Common myeloid progenitor, CD34-positive (primary cell): ENCODE measurements at places on chromosomes 3 and 15.

DNA sequence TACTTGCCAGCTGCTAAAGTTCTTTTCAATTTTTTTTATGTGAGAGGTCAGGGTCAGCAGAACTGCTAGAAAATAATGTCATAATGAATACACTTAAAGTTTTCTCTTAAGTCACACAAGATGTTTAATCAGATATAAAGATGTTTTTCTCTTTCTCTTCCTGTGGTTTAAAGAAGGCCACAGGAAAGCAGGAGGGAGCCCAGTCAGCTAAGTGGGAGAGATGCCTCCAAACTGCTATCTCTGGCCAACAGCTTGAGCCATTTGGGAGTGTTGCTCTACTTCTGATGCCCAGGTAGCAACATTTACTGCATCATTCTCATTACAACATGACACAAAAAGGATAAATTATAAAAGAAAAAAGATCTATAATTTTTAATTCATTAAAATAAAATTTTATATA is 45.7 kb upstream of the NLGN1 start:
- no peaks in the 10 kb centered on the region for H3K36me3 ChIP-seq
- no peaks in the 10 kb centered on the region for H3K4me1 ChIP-seq
- H3K27me3 ChIP-seq, result no peaks in the 10 kb centered on the region
- H3K4me3 ChIP-seq, result no peak overlapping the region
- no peak overlapping the region for H3K27ac ChIP-seq
- DNase-seq, result no peak

- H3K4me3 ChIP-seq, result no peak overlapping the region
- DNase-seq, result no peak
- H3K27me3 ChIP-seq, result peaks cover 34% of the 10 kb centered on the region
- H3K27ac ChIP-seq, result no peak overlapping the region
- H3K4me1 ChIP-seq, result peaks cover 9% of the 10 kb centered on the region
- H3K36me3 ChIP-seq, result no peaks in the 10 kb centered on the region
Observed at GRCh38 chr3:127489357-127489756, 101.2 kb downstream of the TPRA1 start.

GRCh38 chr15:66662522-66662921 is 39.5 kb upstream of the SMAD6 start:
- H3K4me3 ChIP-seq, result no peak overlapping the region
- H3K4me1 ChIP-seq, result no peaks in the 10 kb centered on the region
- H3K27ac ChIP-seq, result peak overlapping the region; percentile 74
- H3K36me3 ChIP-seq, result no peaks in the 10 kb centered on the region
- H3K27me3 ChIP-seq, result no peaks in the 10 kb centered on the region

- DNase-seq, result peak; percentile 56
- peaks cover 5% of the 10 kb centered on the region for H3K36me3 ChIP-seq
- peaks cover 40% of the 10 kb centered on the region for H3K4me1 ChIP-seq
- H3K4me3 ChIP-seq, result peak overlapping the region; percentile 58
- H3K27me3 ChIP-seq, result no peaks in the 10 kb centered on the region
- peak overlapping the region; percentile 75 for H3K27ac ChIP-seq
Observed at GRCh38 chr3:138200424-138200823, 13.3 kb downstream of the ARMC8 start.

GRCh38 chr3:54914180-54914579 is 13.7 kb downstream of the LRTM1 start:
- H3K27me3 ChIP-seq, result no peaks in the 10 kb centered on the region
- no peak for DNase-seq
- H3K4me1 ChIP-seq, result no peaks in the 10 kb centered on the region
- H3K27ac ChIP-seq, result no peak overlapping the region
- H3K36me3 ChIP-seq, result no peaks in the 10 kb centered on the region
- H3K4me3 ChIP-seq, result no peak overlapping the region

- H3K36me3 ChIP-seq, result no peaks in the 10 kb centered on the region
- DNase-seq, result no peak
- no peak overlapping the region for H3K4me3 ChIP-seq
- H3K27me3 ChIP-seq, result peaks cover 4% of the 10 kb centered on the region
- H3K27ac ChIP-seq, result no peak overlapping the region
Observed at GRCh38 chr3:140585828-140586227, 92.0 kb upstream of the TRIM42 start.

DNA sequence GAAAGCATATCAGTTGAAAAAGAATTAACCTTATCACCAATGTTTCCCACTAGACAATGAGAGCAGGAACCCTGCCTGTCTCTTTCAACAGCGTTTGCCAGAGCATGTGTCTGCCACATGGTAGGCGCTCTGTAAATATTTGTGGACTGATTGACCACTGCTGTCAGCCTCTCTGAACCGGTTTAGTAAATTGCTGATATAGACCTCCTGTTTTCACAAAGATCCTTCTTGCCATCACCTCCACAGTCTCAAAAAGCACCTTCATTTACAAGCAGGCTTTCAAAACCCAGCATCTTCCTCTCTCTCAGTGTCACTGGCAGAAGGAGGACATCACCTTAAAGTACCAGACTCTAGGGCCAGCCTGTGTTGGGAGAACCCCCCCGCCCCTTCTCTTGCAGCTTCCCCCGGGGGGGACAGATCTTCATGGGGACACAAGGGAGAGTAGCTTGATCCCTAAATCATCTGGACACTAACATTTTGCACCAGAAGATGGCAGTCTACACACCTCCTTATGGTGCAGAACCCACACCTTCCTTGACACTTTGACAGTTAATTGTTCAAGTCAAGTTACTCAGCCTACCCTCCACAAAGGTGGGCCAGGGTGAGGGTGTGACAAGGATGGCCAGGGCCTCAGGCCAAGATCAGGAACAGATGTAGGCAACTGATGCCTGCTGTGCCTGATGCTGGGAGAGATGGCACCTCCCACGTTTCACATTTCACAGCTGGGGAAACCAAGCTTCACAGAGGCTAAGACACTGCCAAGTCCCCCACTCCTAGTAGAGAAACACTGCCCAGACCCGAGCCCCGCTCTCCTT is 37.8 kb upstream of the USP3 start:
- H3K36me3 ChIP-seq, result no peaks in the 10 kb centered on the region
- H3K4me3 ChIP-seq, result no peak overlapping the region
- no peaks in the 10 kb centered on the region for H3K4me1 ChIP-seq

GRCh38 chr3:129827765-129828164 is 65.7 kb downstream of the TMCC1 start:
- no peak overlapping the region for H3K4me3 ChIP-seq
- no peak overlapping the region for H3K27ac ChIP-seq
- peak; percentile 81 for DNase-seq

DNA sequence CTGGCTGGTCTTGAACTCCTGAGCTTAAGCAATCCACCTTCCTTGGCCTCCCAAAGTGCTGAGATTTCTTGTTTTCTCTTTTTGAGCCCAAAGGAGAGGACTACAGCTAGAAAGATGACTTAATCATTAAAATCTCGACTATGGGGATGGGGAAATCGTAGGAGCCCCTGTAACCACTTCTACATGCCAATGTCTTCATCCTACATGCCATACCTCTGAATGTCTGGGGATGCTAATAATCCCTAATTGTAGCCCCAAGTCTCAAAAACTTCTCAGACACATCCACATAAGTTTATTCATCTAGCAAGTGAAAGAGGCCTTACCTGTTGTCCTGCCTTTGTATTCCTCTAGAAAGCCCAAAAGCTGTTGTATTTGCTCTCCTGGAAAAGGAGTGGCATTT is 3.7 kb upstream of the RHOV start:
- H3K27ac ChIP-seq, result no peak overlapping the region
- DNase-seq, result no peak
- no peaks in the 10 kb centered on the region for H3K36me3 ChIP-seq
- peaks cover 12% of the 10 kb centered on the region for H3K4me1 ChIP-seq
- H3K4me3 ChIP-seq, result no peak overlapping the region

GRCh38 chr3:196141052-196141865 is 59.4 kb upstream of the TFRC start:
- no peaks in the 10 kb centered on the region for H3K4me1 ChIP-seq
- no peaks in the 10 kb centered on the region for H3K36me3 ChIP-seq
- no peak overlapping the region for H3K27ac ChIP-seq
- no peak for DNase-seq
- H3K4me3 ChIP-seq, result no peak overlapping the region
- H3K27me3 ChIP-seq, result no peaks in the 10 kb centered on the region

DNA sequence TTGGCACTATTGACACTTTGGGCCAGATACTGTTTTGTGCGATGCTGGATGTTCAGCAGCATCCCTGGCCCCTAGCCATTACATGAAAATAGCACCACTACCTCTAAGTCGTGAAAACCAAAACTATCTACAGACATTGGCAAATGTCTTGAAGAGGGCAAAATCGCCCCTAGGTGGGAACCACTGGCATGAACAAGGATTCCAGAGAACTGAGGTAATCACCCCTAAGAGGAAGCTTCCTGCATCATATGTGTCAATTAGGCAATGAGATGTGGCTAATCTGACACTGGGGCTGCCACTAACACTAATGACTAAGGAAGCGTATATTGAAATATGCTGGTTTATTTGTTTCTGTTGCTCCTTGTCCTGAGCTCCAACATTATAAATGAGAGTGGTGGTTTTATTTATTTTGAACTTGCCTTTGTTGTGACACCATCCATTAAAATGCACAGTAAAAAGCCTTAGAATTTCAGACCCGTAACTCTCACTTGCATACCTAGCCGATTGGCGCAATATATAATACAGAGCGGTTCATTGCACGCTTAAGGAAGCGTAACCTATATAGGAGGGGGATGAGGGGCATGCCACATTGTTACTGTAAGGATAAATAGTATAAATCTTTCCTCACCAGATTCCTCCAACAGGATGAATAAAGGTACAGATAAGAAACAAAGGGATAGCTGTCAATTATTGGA is 299.8 kb upstream of the CNTN4 start:
- no peaks in the 10 kb centered on the region for H3K27me3 ChIP-seq
- no peak overlapping the region for H3K4me3 ChIP-seq
- H3K36me3 ChIP-seq, result no peaks in the 10 kb centered on the region
- H3K4me1 ChIP-seq, result no peaks in the 10 kb centered on the region
- no peak for DNase-seq

GRCh38 chr3:179482857-179483256 is 31.6 kb upstream of the GNB4 start:
- no peaks in the 10 kb centered on the region for H3K4me1 ChIP-seq
- H3K27ac ChIP-seq, result no peak overlapping the region
- H3K27me3 ChIP-seq, result no peaks in the 10 kb centered on the region
- no peak overlapping the region for H3K4me3 ChIP-seq
- no peak for DNase-seq

GRCh38 chr3:153320585-153321128 is 158.6 kb downstream of the RAP2B start:
- no peaks in the 10 kb centered on the region for H3K4me1 ChIP-seq
- no peak overlapping the region for H3K4me3 ChIP-seq
- H3K27ac ChIP-seq, result no peak overlapping the region
- DNase-seq, result no peak
- H3K27me3 ChIP-seq, result no peaks in the 10 kb centered on the region

- peaks cover 23% of the 10 kb centered on the region for H3K36me3 ChIP-seq
- H3K4me1 ChIP-seq, result peaks cover 18% of the 10 kb centered on the region
- H3K4me3 ChIP-seq, result peak overlapping the region; percentile 34
- H3K27ac ChIP-seq, result peak overlapping the region; percentile 25
- peak; percentile 61 for DNase-seq
- H3K27me3 ChIP-seq, result no peaks in the 10 kb centered on the region
Observed at GRCh38 chr15:78069052-78069414, 8.5 kb downstream of the TBC1D2B start.

- peaks cover 14% of the 10 kb centered on the region for H3K4me1 ChIP-seq
- DNase-seq, result peak; percentile 34
- H3K27ac ChIP-seq, result no peak overlapping the region
- H3K27me3 ChIP-seq, result no peaks in the 10 kb centered on the region
- no peak overlapping the region for H3K4me3 ChIP-seq
Observed at GRCh38 chr3:171173736-171174135, 147.2 kb upstream of the SLC2A2 start.

DNA sequence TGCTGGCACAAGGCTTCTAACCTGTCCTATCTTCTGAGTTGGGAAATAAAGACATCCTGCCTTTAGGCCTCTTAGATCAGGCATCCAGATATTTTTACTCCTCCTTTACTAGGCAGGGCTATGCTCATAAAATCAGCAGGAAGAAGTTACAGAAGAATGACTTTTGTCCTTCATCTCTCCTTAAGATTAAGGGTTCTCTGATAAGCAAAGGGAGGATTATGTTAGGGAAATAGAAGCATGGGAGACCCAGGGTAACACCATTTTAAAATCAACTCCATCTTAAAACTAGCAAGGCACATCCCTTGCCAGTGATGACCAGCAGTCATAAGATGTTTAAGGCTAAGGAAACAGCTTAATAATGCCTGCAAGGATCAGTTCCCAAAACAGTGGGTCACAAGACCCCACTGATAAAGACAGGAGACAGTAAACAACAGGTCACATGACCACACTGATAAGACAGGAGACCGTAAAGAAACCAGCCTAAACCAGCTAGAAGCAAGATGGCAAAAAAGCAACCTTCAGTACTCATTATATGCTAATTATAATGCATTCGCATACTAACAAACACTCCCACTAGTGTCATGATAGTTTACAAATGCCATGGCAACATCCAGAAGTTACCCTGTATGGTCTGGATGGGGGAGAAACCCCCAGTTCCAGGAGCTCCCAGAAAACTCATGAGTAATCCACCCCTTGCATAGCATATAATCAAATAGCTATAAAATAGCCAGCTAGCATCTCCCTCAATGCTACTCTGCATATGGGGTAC is 14.5 kb upstream of the EHHADH start:
- no peak overlapping the region for H3K4me3 ChIP-seq
- H3K36me3 ChIP-seq, result no peaks in the 10 kb centered on the region
- no peak overlapping the region for H3K27ac ChIP-seq
- DNase-seq, result no peak

GRCh38 chr15:56913670-56914069 is 4.8 kb upstream of the TCF12 start:
- H3K4me3 ChIP-seq, result no peak overlapping the region
- H3K27ac ChIP-seq, result no peak overlapping the region
- H3K4me1 ChIP-seq, result peaks cover 21% of the 10 kb centered on the region
- DNase-seq, result no peak

GRCh38 chr3:11559816-11560633 is 83.7 kb downstream of the VGLL4 start:
- no peaks in the 10 kb centered on the region for H3K27me3 ChIP-seq
- H3K4me1 ChIP-seq, result no peaks in the 10 kb centered on the region
- DNase-seq, result no peak
- no peak overlapping the region for H3K27ac ChIP-seq
